ENCODE measurements at places on chromosomes 12 and 14.

DNA sequence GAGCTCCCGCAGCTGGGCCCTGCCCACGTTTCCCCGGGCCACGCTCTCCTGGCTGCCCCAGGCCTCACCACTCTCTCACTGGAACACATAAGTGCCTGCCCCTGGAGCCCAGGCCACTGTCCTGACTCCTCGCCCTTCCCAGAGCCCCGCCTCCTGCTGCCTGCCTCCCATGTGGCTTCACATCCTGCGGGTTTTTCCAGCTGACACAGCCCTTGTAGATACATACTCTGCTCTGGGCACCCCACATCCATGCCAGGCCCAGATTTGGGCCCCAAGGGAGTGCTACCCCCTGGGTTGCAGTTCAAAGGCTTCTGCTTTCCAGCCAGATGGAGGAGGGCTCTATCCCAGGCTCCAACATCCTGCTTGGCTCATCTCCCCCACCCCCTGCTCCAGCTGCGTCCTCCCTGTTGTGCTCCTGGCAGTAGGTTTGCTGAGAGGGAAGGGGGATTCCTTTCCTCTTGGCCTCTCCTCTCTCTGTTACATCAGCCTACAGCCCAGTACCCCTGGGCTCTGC, 60.1 kb downstream of the TSPAN9 start:
- DNase-seq, result no peak

- DNase-seq, result no peak
Measured at GRCh38 chr12:114013575-114014345, 47.6 kb upstream of the RBM19 start.

DNA sequence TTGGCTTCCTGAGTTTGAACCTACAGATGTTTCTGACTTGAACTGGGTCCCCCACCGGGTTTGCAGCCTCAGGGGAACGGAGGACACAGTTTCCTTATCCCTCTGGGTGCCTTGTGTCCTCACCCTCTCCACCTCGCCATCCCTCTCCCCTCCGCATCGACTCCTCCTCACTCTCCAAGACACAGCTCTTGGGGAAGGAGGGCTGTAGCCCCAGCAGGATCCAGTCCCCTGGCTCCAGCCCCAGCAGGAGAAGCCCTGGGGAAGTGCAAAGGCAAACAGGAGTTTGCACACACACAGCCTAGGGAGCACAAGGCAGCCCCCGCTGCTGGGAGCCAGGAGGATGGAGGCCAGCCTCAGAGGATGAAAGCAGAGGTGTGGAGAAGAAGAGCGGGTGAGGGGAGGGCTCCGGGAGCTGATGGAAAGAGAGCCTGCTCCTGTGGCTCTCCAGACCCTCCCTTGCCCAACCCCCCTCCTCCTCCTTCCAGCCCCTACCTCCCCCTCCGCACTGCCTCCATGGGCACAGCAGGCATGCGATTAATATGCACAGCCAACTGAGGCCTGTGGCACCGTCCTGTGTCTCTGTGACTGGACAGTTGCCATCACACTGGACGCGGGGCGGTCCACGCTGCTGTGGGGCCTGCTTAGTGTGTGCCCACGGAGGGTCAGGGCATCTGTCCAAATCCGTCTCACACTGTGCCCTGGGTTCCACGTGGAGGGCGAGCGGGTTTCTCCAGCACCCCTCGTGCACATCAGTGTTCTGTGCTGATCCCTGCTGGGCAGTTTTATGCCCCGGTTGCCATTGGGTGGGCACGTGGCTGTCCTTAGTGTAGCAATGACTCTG, 193.7 kb upstream of the DIO3 start:
- no peak for DNase-seq

- DNase-seq, result peak; percentile 67
Measured at GRCh38 chr12:57086493-57087009, 2.4 kb upstream of the NAB2 start.

GRCh38 chr12:92408072-92408900, 262.6 kb upstream of the BTG1 start:
- DNase-seq, result no peak

DNA sequence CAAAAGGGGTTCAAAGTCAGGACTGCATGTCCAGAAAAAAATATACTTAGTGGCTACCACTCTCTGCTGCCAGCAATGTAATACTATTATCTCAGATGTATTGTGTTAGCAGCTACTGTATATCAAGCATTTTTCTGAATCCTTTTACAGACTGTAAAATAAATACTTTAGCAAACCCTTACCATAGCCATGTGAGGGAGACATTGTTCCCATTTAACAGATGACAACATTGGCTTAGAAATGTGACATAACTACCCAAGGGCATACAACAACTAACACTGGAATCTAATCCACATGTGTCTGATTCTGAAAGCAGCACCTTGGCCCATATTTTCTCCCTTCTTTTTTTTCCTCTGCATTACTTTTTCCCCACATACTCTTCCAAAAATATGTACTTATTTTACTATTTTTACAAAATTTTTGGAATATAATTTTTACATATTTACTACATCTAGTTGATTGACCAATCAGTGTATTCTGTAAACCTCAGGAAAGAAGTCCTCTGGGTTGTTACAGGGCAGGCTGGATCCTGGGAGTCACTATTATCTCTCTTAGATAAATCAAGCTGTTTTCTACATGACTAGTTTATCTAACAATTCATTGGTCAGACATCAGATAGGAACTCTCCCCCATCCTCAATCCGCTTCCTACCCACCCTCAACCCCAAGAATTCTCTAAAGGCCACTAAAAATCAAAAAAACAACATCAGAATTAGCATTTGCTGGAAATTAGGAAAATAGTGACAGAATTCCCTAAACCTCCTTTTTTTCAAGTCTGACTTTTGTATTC, 154.1 kb downstream of the BTG1 start:
- no peak for DNase-seq

- DNase-seq, result no peak
Measured at GRCh38 chr14:87869619-87870583, 123.1 kb downstream of the GALC start.

DNA sequence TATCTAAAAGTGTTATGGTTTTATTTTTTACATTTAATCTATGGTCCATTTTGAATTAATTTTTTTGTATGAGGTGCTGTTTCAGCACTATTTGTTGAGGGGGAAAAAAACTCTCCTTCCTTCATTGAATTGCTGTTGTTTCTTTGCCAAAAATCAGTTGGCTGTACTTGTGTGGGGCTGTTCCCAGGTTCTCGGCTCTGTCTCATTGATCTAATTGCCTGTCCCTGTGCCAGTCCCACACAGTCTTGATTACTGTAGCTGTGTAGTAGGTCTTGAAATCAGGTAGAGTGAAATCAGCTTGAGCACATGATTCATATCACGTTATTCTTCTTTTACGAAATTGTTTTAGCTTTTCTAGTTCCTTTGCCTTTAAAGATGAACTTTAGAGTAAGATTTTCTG, 109.7 kb downstream of the ADGRD1 start:
- no peak for DNase-seq

- DNase-seq, result no peak
Measured at GRCh38 chr12:125871811-125872594, 806.8 kb downstream of the AACS start.

GRCh38 chr12:643475-644302, 19.6 kb downstream of the NINJ2 start:
- DNase-seq, result no peak

Measured in stimulated activated CD4-positive, alpha-beta T cell treated with anti-CD3 and anti-CD28 coated beads, TNF-alpha, amount 100 ng/mL, for 4 hours (primary cell).